Mesothelial cell of epicardium (in vitro differentiated cells): ENCODE measurements at places on chromosomes 2 and 18. TPM values are rescaled to one million over a fixed set of nuclear protein-coding genes. Genes with fewer than 3 reads are reported as not detected.
A peak's percentile ranks its signal among the peaks of the same experiment; 100 is the strongest.

DNA sequence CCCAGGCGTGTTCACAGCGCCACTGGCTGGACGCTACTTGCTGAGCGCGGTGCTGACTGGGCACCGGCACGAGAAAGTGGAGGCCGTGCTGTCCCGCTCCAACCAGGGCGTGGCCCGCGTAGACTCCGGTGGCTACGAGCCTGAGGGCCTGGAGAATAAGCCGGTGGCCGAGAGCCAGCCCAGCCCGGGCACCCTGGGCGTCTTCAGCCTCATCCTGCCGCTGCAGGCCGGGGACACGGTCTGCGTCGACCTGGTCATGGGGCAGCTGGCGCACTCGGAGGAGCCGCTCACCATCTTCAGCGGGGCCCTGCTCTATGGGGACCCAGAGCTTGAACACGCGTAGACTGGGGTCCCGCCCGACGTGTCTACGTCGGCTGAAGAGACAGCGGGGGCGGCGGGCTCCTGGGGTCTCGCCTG, 891 bp upstream of the KHK start:
- H3K36me3 ChIP-seq: no peaks in the 10 kb centered on the region
- peaks cover 18% of the 10 kb centered on the region for H3K27me3 ChIP-seq
- no peak overlapping the region for H3K27ac ChIP-seq
- peaks cover 24% of the 10 kb centered on the region for H3K4me1 ChIP-seq
- H3K4me3 ChIP-seq: peak overlapping the region; percentile 70

GRCh38 chr2:30923623-30924022, 116.4 kb upstream of the CAPN13 start:
- H3K27me3 ChIP-seq: peaks cover 29% of the 10 kb centered on the region
- no peak for DNase-seq
- no peaks in the 10 kb centered on the region for H3K4me1 ChIP-seq
- no peak overlapping the region for H3K27ac ChIP-seq
- H3K36me3 ChIP-seq: no peaks in the 10 kb centered on the region

DNA sequence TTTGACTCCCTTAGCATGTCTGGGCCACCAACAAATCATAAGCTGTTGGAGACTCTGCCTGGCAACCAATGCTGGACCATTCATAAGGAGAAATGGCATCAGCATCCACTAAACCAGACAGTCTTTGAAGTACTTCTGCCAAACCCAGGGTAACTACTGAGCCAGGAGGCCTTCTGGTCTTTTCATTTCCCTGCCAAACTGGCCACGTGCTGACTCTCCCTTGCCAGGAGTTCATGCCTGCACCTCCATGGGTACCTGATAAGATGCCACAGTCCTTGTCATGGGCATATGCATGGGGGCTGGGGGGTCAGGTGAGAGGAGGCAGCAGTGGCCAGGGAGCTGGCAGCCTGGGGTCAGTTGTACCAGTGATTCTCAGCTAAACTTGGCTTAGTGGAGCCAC, 34.2 kb upstream of the DAPL1 start:
- H3K4me1 ChIP-seq: peaks cover 5% of the 10 kb centered on the region
- H3K27ac ChIP-seq: no peak overlapping the region
- no peak for DNase-seq
- H3K36me3 ChIP-seq: no peaks in the 10 kb centered on the region
- no peaks in the 10 kb centered on the region for H3K27me3 ChIP-seq

DNA sequence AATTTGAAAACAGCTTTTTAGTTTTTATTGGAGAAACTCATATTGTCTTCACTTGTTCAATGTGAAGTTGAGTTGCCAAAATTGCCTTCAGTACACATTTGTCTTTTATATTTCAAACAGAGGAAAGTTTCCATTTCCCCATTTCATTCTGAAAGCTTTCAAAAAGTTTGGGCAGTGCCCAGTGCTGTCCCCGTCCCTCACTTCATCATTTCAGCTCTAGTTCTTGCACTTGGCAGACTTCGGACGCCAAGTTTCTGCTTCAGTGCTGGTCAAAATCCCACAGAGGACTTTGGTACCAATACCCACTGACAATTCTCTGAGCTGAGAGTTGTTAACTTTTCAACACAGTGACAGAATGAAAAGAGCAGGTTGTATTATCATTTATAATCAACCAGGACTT, 43.4 kb upstream of the AQP4 start:
- no peak for DNase-seq
- peaks cover 2% of the 10 kb centered on the region for H3K27me3 ChIP-seq
- H3K27ac ChIP-seq: no peak overlapping the region
- H3K4me1 ChIP-seq: peaks cover 19% of the 10 kb centered on the region

DNA sequence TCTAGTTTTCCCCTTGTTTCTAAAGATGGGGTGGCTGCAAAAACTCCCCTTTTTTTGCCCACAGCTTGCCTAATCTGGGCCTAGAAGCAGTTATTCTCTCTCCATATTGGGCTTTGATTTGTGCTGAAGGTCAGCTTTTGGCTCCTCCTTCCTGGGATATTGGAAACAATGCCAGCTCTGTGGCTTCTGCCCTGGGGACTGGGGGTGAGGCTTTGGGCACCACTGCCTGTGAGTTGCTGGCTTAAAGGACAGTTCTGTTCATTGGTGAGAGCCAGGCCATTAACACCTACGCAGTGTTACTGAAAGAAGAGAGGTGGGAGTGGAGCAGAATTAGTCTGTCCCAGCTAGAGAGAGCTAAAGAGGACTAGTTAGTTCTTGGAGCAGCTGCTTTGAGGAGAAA, 4.3 kb downstream of the UBXN2A start:
- peaks cover 19% of the 10 kb centered on the region for H3K4me1 ChIP-seq
- peak overlapping the region; percentile 7 for H3K27ac ChIP-seq
- no peak for DNase-seq
- peaks cover 8% of the 10 kb centered on the region for H3K36me3 ChIP-seq

DNA sequence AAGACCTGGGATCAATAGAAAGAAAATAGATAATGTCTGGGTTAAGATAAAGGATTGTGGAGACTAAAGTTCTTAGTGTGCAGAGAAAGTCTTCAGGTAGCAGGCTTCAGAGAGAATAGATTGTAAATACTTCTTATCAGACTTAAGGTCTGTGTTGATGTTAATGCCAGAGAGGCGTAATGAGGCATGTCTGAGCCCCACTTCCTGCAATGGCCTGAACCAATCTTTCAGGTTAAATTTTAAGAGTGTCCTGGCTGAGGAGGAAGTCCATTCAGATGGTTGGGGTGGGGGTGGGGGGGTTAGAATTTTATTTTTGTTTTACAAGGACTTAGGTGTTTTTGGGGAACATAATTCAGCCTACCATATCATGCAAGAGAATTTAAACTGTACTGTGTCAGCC, 129.5 kb downstream of the EVA1A start:
- H3K27me3 ChIP-seq: no peaks in the 10 kb centered on the region
- no peak overlapping the region for H3K4me3 ChIP-seq
- no peak overlapping the region for H3K27ac ChIP-seq
- DNase-seq: no peak

DNA sequence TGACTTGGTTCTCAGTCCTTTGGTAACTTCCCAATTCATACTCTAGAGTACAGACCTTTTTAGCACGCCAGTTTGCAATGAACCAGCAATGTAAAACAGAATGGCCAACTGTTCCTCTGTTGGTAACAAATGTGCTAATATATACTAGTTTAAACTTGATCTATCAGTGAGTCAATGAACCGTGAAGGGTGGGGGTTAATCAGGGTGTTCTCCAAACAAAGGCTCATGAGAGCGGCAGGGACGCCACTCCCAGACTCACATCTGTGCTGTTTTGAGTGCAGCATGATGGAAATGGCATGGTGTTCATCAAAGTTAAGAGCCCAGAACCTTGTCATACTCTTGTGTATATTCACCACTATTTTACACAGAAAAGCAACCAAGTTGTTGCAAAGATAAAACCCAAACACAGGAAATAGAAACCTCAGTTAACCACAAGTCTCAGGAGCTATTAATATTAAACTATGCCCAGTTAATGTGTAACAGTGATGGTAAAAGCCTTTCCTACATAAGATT, 70.3 kb downstream of the CERKL start:
- H3K27me3 ChIP-seq: peaks cover 52% of the 10 kb centered on the region
- no peak for DNase-seq
- no peak overlapping the region for H3K4me3 ChIP-seq
- no peaks in the 10 kb centered on the region for H3K36me3 ChIP-seq
- H3K27ac ChIP-seq: no peak overlapping the region

Gene RNASEH1
- 21.1 to 24.3 TPM (median 22.5 TPM) in 3 replicates for total RNA-seq

- no peak overlapping the region for H3K4me3 ChIP-seq
- H3K4me1 ChIP-seq: peaks cover 6% of the 10 kb centered on the region
- H3K36me3 ChIP-seq: peaks cover 10% of the 10 kb centered on the region
These were observed 11.4 kb downstream of the UBE2F start for GRCh38 chr2:237978058-237978712.

Gene MROH2A
- not detected in 3 replicates for total RNA-seq

- H3K36me3 ChIP-seq: no peaks in the 10 kb centered on the region
- no peak overlapping the region for H3K27ac ChIP-seq
- H3K27me3 ChIP-seq: no peaks in the 10 kb centered on the region
These were observed 248.9 kb downstream of the MYCN start for GRCh38 chr2:16189029-16189835.
